ENCODE measurements at places on chromosomes 3 and 15.

- no peak for DNase-seq
These were observed 56.9 kb upstream of the NR2C2 start for GRCh38 chr3:14890476-14890875.

- no peak for DNase-seq
These were observed 15.9 kb downstream of the CHL1 start for GRCh38 chr3:212432-212831.

GRCh38 chr3:10122724-10123123 is 7.2 kb downstream of the BRK1 start:
- no peak for DNase-seq

GRCh38 chr3:111338059-111338698 is 203.8 kb upstream of the CD96 start:
- DNase-seq = peak; percentile 67

DNA sequence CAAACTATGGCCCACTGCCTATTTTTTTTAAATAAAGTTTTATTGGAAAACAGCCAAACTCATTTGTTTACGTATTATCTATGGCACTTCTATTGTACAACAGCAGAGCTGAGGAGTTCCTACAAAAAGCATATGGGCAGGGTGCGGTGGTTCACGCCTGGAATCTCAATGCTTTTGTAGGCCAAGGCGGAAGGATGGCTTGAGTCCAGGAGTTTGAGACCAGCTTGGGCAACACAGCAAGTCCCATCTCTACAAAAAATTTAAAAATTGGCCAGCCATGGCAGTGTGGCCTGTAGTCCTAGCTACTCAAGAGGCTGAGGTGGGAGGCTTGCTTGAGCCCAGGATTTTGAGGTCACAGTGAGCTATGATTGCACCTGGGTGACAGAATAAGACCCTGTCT is 142.3 kb downstream of the RORA start:
- DNase-seq = no peak

DNA sequence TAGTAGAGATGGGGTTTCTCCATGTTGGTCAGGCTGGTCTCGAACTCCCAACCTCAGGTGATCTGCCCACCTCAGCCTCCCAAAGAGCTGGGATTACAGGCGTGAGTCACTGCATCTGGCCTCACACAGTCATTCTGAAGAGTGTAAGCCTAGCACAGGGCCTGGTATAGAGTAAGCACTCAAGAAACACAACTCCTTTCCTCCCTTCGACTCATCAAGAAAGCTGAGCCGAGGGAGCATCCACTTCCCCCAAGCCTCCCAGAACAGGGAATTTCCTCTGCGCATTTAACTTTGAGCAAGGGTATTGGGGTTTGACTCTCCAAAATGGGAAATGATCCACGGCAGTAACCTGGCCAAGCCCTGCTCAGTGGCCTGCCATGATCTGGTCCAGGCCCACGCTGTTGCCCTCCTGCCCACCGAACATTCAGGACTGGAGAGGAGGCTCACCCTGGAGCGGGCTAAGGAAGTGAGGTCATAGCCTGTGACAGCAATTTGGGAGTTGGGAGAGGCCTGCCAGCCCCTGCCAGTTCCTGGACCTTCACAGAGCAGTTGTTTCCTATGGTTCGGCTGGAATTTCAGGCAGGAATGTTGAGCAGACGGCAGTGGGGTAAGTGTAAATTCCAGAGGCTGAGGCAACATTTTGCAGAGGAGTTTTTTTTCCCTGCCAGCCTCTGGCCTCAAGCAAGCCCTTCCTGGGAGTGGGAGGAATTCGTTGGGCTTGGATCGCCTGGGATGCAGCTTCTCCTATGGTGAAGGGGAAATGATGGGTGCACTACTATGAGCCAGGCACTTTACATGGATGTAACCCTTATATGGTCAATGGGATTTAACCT is 21.2 kb upstream of the SMAD3 start:
- DNase-seq = no peak

DNA sequence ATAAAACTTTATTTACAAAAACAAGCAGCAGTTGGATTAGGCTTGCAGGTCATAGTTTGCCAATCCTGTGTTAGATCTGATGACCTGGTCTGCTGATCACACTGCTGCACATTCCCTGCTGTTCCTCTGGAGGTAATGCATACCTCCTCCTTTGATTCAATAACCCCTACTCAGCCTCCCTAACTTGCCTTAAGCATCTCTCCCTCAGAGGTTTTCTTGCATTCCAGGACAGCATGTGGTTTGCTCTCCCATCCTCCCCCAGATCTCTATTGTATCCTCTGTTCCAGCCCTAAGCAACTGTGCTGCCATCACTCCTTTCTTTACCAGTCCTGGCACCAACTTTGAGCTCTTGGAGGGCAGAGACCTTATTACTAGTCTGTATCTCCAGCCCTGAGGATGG is 63.4 kb downstream of the CACNA2D3 start:
- DNase-seq = no peak

GRCh38 chr3:184230603-184231528 is 1.5 kb downstream of the VWA5B2 start:
- no peak for DNase-seq

GRCh38 chr3:28971156-28971555 is 309.7 kb upstream of the RBMS3 start:
- no peak for DNase-seq

GRCh38 chr3:32817558-32818228 is at the start of gene TRIM71:
Gene TRIM71 (plus strand): TSS chr3:32817997. CDS start chr3:32818081, 84 bp downstream.
- DNase-seq = peak; percentile 24

GRCh38 chr3:129592381-129593131 is 13.9 kb downstream of the PLXND1 start:
- peak; percentile 49 for DNase-seq

- DNase-seq = no peak
These were observed 2.7 kb downstream of the FBXO40 start for GRCh38 chr3:121595765-121596406.

- DNase-seq = no peak
These were observed 74.0 kb downstream of the CNTN4 start for GRCh38 chr3:2172561-2173171.

GRCh38 chr3:63842127-63842526 is 21.5 kb downstream of the THOC7 start:
- no peak for DNase-seq

- DNase-seq = no peak
These were observed 54.0 kb upstream of the ABHD2 start for GRCh38 chr15:89034305-89034704.

DNA sequence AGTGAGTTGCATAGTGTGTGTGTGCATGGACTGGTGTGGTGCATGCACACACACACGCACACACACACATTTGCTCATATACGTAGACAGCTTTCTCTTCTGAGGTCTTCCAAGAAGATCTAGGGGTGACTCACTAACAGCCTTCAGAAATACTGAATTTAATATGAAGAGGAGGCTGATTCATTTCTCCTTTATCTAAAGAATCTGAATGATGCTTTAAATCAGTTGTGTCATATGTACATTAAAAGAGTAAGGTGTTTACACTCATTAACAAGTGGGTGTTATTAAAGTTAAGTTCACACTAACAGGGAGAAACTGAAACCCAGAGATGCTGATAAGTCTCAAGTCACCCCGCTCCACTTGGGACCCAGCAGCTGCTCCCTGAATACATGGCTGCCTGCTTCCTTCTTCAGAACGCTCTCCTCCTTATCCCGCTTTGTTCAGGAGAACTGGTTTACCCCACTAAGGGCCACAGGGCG is 22.0 kb downstream of the TMPRSS7 start:
- no peak for DNase-seq

- no peak for DNase-seq
These were observed 14.5 kb upstream of the LPP start for GRCh38 chr3:188139466-188139865.

GRCh38 chr3:18529631-18530030 is 104.5 kb upstream of the SATB1 start:
- no peak for DNase-seq

- no peak for DNase-seq
These were observed 15.8 kb downstream of the CSPG4 start for GRCh38 chr15:75696854-75697259.

DNA sequence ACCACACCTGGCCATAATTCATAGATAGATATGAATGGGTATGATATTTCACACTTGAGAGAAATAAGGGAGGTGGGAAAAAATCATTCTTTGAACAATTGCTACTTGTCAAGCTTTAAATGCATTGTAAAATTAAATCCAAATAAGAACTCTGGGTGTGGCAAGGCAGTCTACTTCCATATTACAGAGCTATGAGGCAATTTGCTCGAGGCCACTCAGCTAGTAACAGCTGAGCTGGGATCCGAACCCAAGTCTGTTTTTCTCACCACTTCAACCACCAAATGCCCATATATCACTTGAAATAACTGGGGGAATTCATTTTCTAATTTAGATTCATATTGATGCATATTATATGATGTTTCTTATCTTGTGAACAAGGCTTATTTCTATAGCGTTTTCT is 482.2 kb upstream of the ADAMTS9 start:
- DNase-seq = no peak

DNA sequence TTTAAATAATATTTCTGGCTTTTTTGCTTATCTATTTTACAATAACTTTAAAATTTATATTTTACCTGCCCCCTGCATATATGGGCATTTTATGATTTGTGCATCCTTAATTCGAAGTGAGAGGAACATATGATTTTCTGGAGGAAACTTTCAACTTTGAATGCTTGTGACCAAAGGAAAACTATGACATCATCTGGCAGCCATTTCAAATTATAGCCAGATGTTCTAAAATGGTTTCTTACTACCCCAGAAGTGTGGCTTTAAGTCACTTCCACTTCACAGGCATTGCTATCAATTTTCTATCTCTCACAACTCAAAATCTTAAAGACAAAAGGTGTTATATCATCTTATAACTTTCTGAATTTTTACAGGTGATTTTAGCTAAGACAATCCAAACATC is 508.8 kb downstream of the RBMS3 start:
- no peak for DNase-seq

DNA sequence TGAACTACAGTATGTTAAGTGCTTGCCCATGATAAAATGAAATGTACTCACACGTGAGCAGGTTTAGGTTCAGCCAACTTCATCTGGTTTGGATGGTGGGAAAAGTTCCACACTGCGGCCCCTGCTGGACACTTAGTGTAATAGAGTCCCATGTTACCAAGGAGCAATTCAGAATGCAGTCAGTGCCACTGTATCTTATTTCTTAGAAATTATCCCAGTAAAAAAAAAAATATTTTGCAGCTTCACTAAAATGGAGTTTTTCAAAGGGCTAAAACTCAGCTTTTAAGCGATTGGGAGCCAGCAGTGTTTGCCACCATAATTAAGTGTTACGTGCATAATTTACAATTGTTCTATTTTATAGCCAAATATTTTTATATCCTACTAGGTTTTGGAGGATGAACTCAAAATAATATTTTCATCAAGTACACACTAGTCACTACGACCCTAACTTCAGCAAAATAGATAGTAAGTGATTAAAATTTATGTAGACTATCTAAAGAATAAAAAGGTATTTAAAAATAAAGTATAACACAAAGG is 371.7 kb upstream of the GBE1 start:
- peak; percentile 24 for DNase-seq

DNA sequence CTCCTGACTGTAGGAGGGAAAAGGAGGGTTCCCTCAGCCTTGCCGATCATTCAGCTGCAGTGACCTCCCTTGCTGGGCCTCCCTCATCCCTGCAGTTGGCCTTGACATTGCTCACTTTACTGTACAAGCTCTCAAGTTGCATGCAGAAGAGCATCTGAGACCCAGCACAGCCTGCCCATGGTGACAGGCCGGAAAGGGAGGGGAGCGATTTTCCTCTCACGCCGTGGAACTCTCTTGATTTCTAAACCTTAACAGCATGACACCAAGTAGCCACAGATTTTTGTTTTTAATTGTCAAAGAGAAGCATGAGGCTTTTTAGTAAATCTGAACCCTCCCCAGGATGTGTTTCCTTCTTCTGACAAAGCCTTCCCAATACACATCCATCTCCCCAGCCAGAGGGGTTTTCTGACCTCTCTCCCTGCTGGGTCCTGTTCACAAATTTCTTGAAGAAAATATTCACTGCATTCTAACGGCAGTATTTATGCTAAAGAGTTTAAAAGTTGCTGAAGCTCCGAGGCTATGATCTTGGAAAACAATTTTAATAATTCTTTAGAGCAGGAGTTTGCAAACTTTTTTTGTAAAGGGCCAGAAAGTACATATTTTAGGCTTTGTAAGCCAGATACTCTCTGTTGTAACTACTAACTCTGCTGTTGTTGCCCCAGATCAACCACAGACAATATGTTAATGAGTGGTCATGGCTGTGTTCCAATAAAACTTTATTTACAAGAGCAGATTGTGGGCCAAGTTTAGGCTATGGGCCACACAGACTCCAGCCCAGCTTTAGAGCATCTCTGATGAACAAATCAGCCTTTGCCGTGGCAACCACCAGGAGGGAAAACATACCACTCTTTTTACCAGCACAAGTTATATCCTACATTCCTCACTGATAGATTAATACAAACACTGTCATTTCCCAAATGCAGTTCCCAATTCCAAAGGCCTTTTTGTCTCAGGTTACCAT is 34.8 kb downstream of the LMCD1 start:
- DNase-seq = no peak

- DNase-seq = no peak
These were observed 41.7 kb downstream of the DAPK2 start for GRCh38 chr15:64004587-64004986.
